Activated CD4-positive, CD25-positive, alpha-beta regulatory T cell treated with anti-CD3 and anti-CD28 coated beads, Interleukin-2, amount 50 U/mL, for 24 hours (primary cell): ENCODE measurements at places on chromosomes 3 and 15.

DNA sequence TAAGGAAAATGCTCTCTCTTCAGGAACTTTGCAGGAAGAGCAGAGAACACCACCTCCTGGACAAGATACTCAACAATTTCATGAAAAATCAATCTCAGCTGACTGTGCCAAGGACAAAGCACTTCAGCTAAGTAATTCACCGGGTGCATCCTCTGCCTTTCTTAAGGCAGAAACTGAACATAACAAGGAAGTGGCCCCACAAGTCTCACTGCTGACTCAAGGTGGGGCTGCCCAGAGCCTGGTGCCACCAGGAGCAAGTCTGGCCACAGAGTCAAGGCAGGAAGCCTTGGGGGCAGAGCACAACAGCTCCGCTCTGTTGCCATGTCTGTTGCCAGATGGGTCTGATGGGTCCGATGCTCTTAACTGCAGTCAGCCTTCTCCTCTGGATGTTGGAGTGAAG is 200.5 kb downstream of the AKAP13 start:
- peak; percentile 41 for ATAC-seq

DNA sequence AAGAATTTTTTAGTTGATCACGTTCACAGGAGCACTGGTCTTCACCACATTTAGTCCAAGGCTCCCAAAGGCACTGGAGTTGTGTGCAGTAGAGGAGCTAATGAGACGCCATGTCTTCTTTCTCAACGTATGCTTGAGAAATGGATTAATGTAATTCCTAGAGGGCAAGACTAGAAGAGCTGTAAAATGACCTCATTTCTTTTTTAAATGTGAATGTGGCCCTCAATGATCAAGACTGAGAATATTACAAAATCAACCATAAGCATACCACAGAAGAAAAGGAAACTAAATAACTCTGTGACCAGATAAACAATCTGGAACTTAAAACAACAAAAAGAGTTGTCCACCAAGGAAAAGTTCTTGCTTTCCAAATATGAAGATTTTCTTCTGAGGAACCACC is 112.1 kb upstream of the THBS1 start:
- ATAC-seq = no peak

DNA sequence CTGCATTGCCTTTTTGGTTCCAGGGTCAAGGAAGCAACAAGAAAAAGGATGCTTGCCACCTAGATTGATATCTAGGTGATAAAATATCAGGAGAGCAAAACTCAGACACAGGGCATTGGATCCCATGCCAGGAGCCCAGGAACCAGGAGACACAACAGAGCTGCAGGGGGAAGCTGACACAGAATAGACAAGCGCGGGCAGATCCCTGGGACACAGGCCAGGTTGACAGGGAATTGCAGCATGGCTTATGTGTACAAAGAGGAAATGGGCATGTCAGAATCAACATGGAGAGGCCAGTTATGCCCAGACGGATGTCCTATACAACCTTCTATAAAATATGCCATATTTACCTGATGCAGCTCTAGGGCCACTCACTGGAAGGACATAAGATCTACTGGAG is 84.2 kb downstream of the SEMA6D start:
- ATAC-seq = no peak

GRCh38 chr3:98778383-98778782 is 15.2 kb downstream of the ST3GAL6 start:
- ATAC-seq = no peak
